ENCODE measurements at places on chromosomes 5 and 9. TPM values are rescaled to one million over a fixed set of nuclear protein-coding genes. Genes with fewer than 3 reads are reported as not detected.

Gene APBA1
- total RNA-seq: 2.4 TPM

Gene SPINK7
- total RNA-seq: not detected

Gene ISOC1
- 20.4 TPM for total RNA-seq

Gene FBLL1
- 0.29 TPM for total RNA-seq

Data from cardiac ventricle fibroblast (primary cell).